ENCODE measurements at places on chromosomes 16 and 17.

DNA sequence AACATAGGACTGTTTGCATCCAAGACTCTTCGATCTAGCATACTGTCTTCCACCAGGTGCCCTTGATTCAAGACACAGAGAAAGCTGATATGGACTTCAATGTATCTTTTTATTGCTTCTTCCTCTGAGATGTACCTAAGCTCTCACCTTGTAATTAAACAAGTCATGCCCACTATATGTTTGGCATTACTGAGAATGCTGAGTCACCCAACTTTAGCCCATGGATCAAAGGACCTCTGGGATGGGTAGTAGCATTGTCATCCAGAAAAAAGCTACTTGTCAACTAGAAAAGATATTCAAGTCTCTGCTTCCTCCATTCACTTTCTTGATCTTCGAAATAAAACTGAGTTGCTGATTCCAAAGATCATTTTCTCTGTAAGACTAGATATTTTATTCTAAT, 37.8 kb downstream of the CDH8 start:
- H3K27ac ChIP-seq, result no peak overlapping the region
- no peaks in the 10 kb centered on the region for H3K36me3 ChIP-seq
- H3K4me1 ChIP-seq, result no peaks in the 10 kb centered on the region
- no peaks in the 10 kb centered on the region for H3K27me3 ChIP-seq
- no peak overlapping the region for H3K4me3 ChIP-seq
- DNase-seq, result no peak

DNA sequence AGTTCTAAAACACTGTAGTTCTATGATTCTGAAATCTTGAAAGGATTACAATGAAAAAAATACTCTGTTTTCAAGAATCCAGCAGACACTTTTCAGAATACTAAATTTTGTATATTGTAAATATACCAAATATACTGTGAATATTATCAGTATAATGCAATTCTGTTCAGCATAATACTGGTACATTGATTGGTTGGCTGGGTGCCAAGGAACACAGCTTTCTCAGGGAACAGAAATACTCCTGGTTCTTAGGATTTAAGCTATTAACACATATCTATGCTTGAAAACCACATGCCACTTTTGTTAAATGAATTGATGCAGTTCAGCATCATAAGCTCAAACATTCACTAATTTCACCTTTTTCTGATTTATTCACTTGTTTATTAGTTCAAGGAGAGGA, 2.5 kb upstream of the GINS3 start:
- peaks cover 23% of the 10 kb centered on the region for H3K4me1 ChIP-seq
- peaks cover 23% of the 10 kb centered on the region for H3K27me3 ChIP-seq
- H3K36me3 ChIP-seq, result peaks cover 8% of the 10 kb centered on the region
- no peak overlapping the region for H3K27ac ChIP-seq

DNA sequence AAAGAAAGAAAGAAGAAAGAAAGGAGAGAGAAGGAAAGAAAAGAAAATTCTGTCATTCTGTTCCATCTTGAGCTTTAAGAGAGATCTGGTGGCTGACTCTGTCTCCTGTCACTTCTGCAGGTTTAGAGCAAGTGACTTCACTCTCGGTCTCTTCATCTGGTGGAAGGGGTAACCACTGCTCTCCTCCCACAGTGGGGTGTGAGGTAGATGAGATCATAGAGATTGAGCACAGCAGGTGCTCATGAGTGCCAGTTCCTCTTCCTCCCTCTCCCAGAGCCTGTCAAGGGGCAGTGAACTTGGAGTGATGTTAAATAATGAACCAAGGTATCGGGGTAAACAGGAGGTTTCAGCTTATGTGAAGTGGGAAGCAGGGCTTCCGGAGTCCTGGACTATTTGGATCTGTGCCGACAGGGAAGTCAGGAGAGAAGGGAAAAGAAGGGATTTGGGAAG, 47.7 kb downstream of the BEAN1 start:
- DNase-seq, result peak; percentile 79
- H3K27ac ChIP-seq, result peak overlapping the region; percentile 22
- peaks cover 11% of the 10 kb centered on the region for H3K27me3 ChIP-seq
- H3K4me3 ChIP-seq, result no peak overlapping the region
- peaks cover 43% of the 10 kb centered on the region for H3K4me1 ChIP-seq

GRCh38 chr16:64133366-64133765, 988.5 kb downstream of the CDH11 start:
- no peak for DNase-seq
- H3K4me1 ChIP-seq, result no peaks in the 10 kb centered on the region
- no peaks in the 10 kb centered on the region for H3K36me3 ChIP-seq

- H3K36me3 ChIP-seq, result peaks cover 80% of the 10 kb centered on the region
- H3K27ac ChIP-seq, result peak overlapping the region; percentile 26
- peaks cover 76% of the 10 kb centered on the region for H3K4me1 ChIP-seq
- no peak for DNase-seq
- H3K27me3 ChIP-seq, result no peaks in the 10 kb centered on the region
- no peak overlapping the region for H3K4me3 ChIP-seq
Measured at GRCh38 chr16:50329446-50330189, 39.2 kb downstream of the BRD7 start.

DNA sequence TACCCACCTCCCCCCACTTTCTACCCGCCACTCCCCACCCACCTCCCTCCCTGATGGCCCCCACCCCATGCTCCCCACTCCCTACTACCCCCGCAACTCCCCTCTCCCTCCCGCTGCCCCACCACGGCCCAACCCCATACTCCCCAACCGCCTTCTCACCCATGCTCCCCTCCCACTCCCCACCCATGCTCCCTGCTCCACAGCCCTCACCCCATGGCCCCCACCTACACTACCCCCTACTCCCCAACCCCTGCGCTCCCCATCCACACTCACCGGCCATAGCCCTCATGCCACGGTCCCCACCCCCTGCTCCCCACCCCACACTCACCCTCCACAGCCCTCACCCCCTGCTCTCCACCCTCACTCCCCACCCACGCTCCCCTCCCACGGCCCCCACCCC, 13.9 kb downstream of the COTL1 start:
- peaks cover 94% of the 10 kb centered on the region for H3K4me1 ChIP-seq
- H3K27ac ChIP-seq, result no peak overlapping the region
- peaks cover 74% of the 10 kb centered on the region for H3K36me3 ChIP-seq
- H3K4me3 ChIP-seq, result no peak overlapping the region
- no peak for DNase-seq
- no peaks in the 10 kb centered on the region for H3K27me3 ChIP-seq

GRCh38 chr17:60086818-60087591, 8.3 kb upstream of the HEATR6 start:
- peaks cover 18% of the 10 kb centered on the region for H3K27me3 ChIP-seq
- no peak overlapping the region for H3K4me3 ChIP-seq
- no peak for DNase-seq
- no peak overlapping the region for H3K27ac ChIP-seq
- H3K36me3 ChIP-seq, result no peaks in the 10 kb centered on the region

GRCh38 chr17:57956291-57957119, 1.3 kb upstream of the CUEDC1 start:
- peaks cover 28% of the 10 kb centered on the region for H3K4me1 ChIP-seq
- H3K4me3 ChIP-seq, result peak overlapping the region; percentile 37
- peaks cover 57% of the 10 kb centered on the region for H3K27me3 ChIP-seq
- DNase-seq, result peak; percentile 63
- H3K27ac ChIP-seq, result no peak overlapping the region
- no peaks in the 10 kb centered on the region for H3K36me3 ChIP-seq

GRCh38 chr17:9290226-9290613, 268.9 kb downstream of the NTN1 start:
- no peak overlapping the region for H3K4me3 ChIP-seq
- no peaks in the 10 kb centered on the region for H3K36me3 ChIP-seq
- no peak overlapping the region for H3K27ac ChIP-seq
- no peak for DNase-seq

GRCh38 chr16:20811889-20812439, 5.6 kb downstream of the REXO5 start:
- peaks cover 29% of the 10 kb centered on the region for H3K36me3 ChIP-seq
- H3K4me3 ChIP-seq, result no peak overlapping the region
- H3K4me1 ChIP-seq, result peaks cover 42% of the 10 kb centered on the region
- no peak for DNase-seq
- H3K27me3 ChIP-seq, result no peaks in the 10 kb centered on the region

- no peak for DNase-seq
- no peaks in the 10 kb centered on the region for H3K4me1 ChIP-seq
- no peaks in the 10 kb centered on the region for H3K36me3 ChIP-seq
- H3K27ac ChIP-seq, result no peak overlapping the region
- H3K27me3 ChIP-seq, result peaks cover 6% of the 10 kb centered on the region
- H3K4me3 ChIP-seq, result no peak overlapping the region
Measured at GRCh38 chr16:86620184-86620583, 41.8 kb downstream of the FOXL1 start.

GRCh38 chr17:80146121-80147034, 550 bp downstream of the EIF4A3 start:
- DNase-seq, result peak; percentile 41
- H3K36me3 ChIP-seq, result peaks cover 55% of the 10 kb centered on the region
- H3K4me3 ChIP-seq, result peak overlapping the region; percentile 87
- no peaks in the 10 kb centered on the region for H3K27me3 ChIP-seq
- H3K27ac ChIP-seq, result peak overlapping the region; percentile 84

- H3K36me3 ChIP-seq, result no peaks in the 10 kb centered on the region
- H3K4me1 ChIP-seq, result no peaks in the 10 kb centered on the region
- DNase-seq, result no peak
Measured at GRCh38 chr17:7192271-7192937, 13.2 kb upstream of the ASGR1 start.

- H3K4me3 ChIP-seq, result no peak overlapping the region
- no peak for DNase-seq
- H3K27ac ChIP-seq, result no peak overlapping the region
- no peaks in the 10 kb centered on the region for H3K36me3 ChIP-seq
Measured at GRCh38 chr16:54228325-54228724, 58.3 kb downstream of the IRX3 start.

DNA sequence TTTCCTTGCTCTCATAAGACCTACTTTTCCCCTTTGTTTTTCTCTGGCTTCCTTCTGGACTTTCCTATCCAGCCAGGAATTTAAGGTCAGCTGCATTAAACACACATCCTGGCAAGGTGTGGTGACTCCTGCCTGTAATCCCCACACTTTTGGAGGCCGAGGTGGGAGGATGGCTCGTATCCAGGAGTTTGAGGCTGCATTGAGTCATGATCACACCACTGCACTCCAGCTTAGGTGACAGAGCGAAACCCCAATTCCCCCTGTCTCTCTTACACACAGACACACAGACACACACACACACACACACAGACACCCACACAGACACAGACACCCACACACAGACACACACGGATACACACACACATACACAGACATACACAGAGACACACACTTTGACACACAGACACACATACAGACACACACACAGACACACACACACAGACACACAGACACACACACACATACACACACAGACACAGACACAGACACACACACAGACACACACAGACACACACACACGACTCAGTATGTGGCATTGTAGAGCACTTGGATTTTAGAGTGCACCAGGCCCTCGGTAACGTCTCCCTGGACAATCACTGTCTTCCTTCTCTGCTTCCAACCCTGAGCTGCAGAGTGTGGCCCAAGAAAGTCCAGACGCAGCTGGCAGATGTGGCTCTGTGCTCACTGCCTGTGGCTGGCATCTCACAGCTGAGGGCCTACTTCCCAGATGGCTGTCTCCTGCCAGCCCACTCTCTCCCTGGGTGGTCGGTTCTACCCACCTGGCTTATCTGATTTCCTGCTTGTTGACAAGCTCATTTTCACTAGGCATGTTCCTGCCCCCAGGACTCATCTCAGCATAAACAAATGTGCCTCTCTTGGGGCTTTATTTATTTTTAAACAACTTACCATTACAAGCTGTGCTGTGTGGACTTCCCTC, 39.0 kb downstream of the NLRP1 start:
- H3K27ac ChIP-seq, result no peak overlapping the region
- no peaks in the 10 kb centered on the region for H3K4me1 ChIP-seq
- H3K27me3 ChIP-seq, result no peaks in the 10 kb centered on the region
- H3K4me3 ChIP-seq, result no peak overlapping the region
- peaks cover 75% of the 10 kb centered on the region for H3K36me3 ChIP-seq
- DNase-seq, result peak; percentile 2

DNA sequence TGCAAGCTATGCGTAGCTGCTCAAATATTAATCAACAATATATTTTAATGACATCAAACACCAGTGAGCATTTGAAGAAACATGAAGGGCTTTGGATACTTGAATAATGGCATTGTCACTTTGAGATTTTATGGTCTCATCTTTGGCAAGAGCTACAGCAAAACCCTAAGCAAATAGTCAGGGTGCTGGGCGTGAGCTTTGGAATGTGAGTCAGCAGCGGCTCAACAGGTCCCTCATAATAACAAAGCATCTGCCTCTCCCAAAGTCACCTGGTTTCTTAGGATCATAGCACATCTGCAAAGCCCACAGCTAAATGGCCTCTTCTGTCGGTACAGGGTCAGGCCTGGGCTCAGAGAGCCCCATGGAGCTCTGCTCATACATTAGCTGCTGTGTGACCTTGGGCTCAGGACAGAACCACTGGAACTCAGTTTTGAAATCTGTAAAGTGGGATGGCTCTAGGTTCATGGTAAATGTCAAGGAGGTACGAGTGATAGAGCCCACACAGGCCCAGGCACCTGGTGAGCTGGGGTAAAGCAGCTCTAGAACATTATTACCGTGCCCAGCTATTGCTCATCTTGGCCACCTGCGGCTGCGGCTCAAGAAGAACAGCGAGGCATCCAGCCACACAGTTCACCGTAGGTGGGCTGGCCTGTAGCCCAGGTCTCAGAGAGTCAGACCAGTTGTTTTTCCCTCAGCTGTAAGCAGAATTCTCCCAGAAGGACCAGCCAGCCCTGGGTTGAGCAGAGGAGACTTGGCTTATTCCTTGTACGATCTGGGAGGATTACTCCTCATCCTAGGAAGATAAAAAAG, 544.5 kb upstream of the CDH11 start:
- no peak for DNase-seq
- H3K4me3 ChIP-seq, result no peak overlapping the region
- H3K27me3 ChIP-seq, result no peaks in the 10 kb centered on the region
- no peak overlapping the region for H3K27ac ChIP-seq

DNA sequence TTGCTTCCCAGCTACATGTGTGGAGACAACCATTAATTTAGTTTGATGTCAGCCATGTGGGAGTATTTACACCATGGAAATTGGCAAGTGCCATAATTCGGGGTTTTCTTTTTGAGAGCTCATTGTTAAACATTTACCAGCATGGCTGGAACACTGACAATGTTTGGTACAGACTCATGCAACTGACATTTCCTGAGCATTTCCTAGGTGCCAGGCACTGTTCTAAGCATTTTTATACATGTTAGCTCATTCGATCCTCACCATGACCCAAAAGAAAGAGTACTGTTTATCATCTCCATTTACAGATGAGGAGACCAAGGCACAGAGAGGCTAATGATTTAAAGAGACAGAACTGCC, 86.9 kb downstream of the FOXL1 start:
- no peaks in the 10 kb centered on the region for H3K36me3 ChIP-seq
- no peak for DNase-seq
- no peak overlapping the region for H3K4me3 ChIP-seq
- H3K27ac ChIP-seq, result peak overlapping the region; percentile 92
- peaks cover 34% of the 10 kb centered on the region for H3K27me3 ChIP-seq

DNA sequence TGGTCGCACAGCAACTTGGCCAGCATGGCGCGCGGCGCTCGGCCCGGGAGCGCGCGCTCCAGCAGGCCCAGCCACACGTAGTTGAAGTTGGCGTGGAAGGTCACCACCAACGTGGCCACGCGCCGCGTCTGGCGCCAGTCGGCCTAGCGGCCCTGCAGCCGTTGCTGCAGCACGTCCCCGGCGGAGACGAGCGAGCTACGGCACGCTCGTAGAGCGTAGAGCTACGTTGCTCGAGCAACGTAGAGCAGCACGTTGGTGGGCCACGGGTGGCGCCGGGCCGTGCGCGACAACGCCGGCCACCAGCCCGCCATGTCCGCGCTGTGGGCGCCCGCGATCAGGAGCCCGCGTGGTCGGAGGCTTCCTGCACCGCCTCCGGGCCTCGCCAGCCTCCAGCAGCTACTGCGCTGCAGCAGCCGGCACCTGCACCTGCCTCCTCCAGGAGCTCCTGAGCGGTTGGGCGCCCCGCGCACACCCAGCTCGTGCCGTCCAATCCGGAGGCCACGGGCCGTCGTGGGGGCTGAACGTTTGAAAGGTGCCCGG, 13.4 kb upstream of the SULT1A1 start:
- peaks cover 16% of the 10 kb centered on the region for H3K27me3 ChIP-seq
- H3K4me3 ChIP-seq, result peak overlapping the region; percentile 77
- peak; percentile 60 for DNase-seq
- no peak overlapping the region for H3K27ac ChIP-seq

Measured in activated CD4-positive, alpha-beta memory T cell treated with anti-CD3 and anti-CD28 coated beads, Interleukin-2, amount 10 ng/mL, durations not matched to agents 7 days and 5 days (primary cell).